ENCODE measurements at places on chromosomes 1 and 21.
A peak's percentile ranks its signal among the peaks of the same experiment; 100 is the strongest.

- DNase-seq: no peak
Observed at GRCh38 chr1:147046189-147046862, 108.2 kb downstream of the NBPF12 start.

- no peak for DNase-seq
Observed at GRCh38 chr1:180574031-180574713, 15.4 kb downstream of the OVAAL start.

GRCh38 chr1:101238681-101239094, 1.9 kb downstream of the S1PR1 start:
- DNase-seq: peak; percentile 72

DNA sequence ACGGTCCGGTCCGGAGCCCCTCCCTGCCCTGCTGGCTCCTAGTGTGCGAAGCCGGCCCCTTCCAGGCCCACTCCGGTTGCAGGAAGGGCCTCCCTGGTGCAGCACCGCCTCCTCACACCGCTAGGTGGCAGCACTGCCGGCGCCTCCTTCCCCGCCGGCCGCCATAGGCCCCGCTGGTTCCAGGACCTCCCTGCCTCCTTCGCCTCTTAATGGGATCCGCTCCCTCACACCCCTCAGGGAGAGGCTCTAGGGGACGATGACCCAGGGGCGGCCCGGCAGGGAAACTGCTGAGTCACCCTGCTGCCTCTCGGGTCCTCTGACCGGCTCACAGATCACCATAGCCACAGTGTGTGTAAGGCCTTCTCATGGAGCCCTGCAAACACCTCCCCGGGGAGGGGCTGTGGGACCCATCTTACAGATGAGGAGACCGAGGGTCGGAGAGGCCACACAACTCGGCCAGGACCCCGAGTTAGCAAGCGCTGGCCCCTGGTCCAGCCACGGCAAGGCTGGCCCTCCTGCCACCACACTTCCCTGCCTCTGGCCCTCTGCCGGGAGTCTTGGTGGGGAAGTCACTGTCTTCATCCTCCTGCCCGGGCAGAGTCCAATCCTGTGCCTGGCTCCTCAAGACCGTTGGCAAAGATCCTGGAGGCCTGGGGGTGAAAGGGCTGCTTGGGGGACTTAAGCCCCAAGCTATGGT, 1.6 kb upstream of the AJAP1 start:
- DNase-seq: no peak

GRCh38 chr21:15875286-15875685, 145.5 kb downstream of the USP25 start:
- no peak for DNase-seq
